ENCODE measurements at places on chromosomes 2 and 18. TPM values are rescaled to one million over a fixed set of nuclear protein-coding genes. Genes with fewer than 3 reads are reported as not detected.

FAM110C gene
- 0.50 TPM for total RNA-seq

LYG1 gene
- 0.53 TPM for total RNA-seq

MBOAT2 gene
- 84.0 TPM for total RNA-seq

CYP26B1 gene
- total RNA-seq: 1.2 TPM

DNA sequence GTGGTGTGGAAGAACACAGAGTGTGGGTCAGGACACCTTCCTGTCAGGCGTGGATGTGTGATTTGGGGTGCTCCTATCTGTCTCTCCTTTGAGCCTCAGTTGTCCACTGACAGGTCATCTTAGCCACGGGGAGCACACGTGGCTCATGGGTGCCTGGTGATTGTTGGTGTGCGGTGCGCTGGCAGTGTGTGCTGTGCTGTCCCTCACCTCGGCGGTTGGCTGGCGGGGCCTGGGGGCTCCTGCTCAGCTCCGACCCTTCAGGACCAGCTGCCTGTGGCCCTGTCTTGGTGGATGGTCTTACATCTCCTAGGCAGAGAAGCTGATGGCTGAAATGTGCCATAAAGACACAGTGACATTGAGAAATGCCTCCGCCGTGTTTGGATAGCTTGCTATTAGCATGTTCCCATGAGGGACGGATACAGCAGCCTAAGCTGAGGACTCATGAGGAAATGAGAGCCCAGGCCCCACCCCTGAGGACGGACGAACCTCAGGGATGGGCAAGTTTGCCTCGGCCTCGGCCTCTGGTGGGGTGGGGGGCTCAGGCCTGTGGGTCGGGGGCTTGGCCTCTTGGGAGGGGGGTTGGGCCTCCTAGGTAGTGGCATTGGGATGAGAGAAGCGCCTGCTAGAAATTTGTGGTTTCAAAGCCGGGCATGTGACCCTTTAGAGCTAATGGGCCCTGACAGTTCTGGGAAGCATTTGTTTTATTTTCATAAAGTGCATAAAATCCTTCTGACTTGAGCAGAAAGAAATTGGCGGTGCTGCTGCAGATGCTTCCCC is 20.3 kb upstream of the ASB1 start:
- H3K4me1 ChIP-seq: peaks cover 23% of the 10 kb centered on the region
- H3K27ac ChIP-seq: no peak overlapping the region
- H3K27me3 ChIP-seq: no peaks in the 10 kb centered on the region
- no peak for DNase-seq
- H3K4me3 ChIP-seq: no peak overlapping the region
- H3K36me3 ChIP-seq: no peaks in the 10 kb centered on the region

DNA sequence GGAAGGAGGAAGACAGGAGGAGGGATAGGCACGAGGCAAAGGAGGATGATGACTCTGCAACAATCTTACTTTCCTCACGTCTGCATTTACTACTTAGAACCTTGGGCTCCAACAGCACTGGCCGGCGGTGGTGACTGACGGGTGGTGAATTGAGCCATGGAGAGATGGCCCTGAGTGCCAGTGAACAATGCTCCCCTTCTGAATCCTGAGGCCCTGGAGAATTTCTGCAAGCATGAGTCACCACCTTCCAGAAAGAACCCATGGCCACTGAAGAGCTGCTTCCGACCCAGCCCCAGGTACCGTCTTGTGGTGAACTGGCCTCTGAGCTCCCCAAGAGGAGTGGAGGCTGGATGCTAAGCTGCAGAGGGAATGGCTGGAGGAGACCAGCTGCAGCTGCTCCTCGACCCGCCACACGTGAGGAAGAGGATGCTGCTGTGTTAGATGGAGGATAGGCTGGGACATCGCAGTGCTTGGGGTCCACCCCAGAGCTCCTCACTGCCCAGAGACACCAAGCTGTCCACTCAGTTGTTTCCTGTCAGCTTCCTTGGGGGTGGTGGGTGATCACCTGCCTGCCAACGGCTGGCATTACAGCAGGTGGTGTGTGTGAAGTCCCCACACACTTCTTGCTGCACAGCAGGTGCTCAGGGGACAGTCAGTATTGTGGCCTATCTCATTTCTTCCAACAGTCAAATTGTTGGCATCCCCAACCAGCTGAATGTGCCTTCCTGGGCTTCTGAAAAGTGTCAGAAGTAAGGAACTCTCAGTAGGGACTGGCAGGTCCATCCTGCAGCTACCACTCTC is 186.5 kb upstream of the ID2 start:
- H3K4me1 ChIP-seq: peaks cover 27% of the 10 kb centered on the region
- no peaks in the 10 kb centered on the region for H3K27me3 ChIP-seq
- H3K27ac ChIP-seq: no peak overlapping the region
- no peak overlapping the region for H3K4me3 ChIP-seq

DNA sequence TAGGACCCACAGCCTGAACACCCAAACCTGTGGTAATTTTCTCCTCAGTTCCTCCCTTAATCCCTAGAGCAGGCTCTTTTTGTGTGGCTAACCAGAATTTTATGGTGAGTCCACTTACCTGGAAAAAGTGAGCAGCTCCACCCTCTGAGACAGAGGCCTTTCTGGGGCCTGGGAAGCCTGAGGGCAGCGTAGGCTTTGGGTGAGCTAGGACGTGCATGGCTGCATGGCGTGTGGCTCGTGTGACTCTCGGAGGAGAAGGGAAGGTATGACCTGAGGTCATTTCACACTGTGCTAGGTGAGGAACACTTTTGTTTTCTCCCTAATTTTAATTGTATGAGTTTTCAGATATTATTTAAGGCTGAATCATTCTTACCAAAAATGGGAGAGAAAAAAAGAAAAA is 73.5 kb upstream of the DYNAP start:
- H3K4me1 ChIP-seq: no peaks in the 10 kb centered on the region
- no peaks in the 10 kb centered on the region for H3K36me3 ChIP-seq
- no peak overlapping the region for H3K4me3 ChIP-seq
- no peak overlapping the region for H3K27ac ChIP-seq
- no peak for DNase-seq
